ENCODE measurements at places on chromosomes 12 and 14.

DNA sequence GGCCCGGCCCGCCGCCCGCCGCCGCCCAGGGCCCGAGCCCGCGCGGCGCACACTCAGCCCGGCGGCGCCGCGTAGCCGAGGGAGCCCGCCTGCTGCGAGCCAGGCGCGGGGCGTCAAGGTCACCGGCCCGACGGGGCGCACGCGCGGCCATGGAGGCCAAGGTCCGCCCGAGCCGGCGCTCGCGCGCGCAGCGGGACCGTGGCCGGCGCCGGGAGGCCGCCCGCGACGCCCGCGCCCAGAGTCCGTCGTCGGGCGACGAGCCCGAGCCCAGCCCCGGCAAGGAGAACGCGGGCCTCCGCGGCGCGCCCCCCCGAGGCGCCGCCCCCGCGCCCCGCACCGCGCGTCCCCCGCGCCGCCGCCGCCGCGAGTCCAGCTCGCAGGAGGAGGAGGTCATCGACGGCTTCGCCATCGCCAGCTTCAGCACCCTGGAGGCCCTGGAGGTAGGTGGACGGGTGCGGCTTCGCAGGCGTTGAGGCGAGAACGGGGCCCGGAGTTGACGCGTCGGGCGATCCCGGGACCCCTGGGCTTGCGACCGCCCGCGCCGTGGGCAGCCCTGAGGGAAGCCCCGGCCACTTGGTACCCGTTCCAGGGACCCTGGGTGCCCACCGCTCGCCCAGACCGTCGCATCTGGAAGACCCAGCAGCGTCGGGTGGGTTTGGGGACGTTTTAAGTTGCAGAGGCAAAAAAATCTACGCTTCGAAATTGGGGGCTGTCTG, 629 bp downstream of the FBRSL1 start:
- no peak for DNase-seq

DNA sequence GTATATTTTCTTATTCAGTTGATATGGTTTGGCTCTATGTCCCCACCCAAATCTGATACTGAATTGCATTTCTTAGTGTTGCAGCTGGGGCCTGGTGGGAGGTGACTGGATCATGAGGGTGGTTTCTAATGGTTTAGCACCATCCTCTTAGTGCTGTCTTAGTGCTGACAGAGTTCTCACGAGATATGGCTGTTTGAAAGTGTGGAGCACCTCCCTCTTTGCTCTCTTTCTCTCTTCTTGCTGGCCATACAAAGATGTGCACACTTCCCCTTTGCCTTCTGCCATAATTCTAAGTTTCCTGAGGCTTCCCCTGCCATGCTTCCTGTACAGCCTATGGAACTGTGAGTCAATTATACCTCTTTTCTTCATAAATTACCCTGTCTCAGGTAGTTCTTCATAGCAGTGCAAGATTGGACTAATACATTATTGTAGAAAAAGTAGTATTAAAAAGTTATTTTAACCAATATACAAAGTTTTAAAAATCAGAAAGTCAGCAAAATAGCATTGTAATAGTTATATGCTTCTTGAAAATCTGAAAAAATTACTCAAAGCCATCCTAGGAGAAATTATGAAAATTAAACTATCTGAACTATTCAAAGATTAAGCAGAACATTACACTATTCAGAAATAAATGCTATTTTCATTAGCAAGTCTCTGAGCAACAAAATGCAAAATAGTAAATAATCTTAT, 84.1 kb downstream of the PPP1R12A start:
- no peak for DNase-seq

- DNase-seq, result no peak
Measured at GRCh38 chr12:65334521-65334920, 56.0 kb downstream of the MSRB3 start.

DNA sequence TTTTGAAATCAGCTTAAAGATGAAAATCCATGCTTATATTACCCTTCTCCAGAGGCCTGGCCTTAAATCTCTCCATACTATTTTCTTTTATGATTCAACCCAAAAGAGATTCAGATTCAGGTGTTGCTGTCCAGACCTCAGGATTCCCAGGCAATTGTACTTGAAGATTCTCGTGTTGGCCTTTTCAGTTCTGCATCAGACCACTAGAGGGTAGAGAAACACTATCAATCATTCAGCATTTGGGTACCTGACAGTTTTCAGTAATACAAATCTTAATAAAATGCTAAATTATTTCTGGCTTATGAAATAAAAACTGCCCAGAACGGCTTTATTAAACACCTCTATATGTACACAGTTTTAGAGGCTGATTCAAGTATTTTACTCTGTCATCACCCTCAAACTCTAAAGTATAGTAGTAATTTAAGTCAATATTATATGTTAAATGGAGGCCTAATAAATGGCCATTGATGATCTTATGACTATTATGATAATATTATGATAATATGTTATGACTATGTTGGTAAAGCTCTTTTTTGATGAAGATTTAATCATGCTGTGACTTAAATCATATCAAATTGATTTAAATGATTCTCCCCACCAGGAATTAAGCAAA, 301.1 kb downstream of the DUSP6 start:
- DNase-seq, result peak; percentile 81

DNA sequence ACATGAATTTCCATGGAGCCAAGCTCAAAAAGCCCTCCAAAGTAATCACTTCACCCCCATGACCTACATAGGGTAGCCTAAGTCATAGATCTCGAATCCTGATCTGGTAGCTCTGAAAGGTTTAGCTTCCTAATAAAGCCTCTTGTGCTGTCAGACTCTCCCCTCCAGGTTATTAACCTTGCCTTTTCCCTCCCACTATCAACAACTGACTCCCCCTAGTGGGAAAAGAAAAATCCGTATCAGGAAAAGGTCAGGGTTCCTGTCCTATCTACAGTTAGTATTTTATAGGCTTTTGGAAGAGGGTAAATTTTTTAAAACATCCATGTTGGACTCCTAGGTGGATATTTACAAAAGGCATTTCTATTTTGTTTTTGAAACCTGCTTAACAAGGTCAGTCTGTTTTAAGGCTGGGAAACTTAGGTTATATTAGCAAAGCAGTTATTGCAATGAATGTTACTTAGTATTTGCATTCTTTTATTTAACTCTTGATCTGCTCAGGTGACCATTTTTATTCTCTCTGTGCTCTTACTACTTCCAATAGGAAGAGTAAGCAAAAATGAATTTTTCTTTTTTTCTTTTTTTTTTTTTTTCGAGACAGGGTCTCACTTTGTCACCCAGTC, 8.0 kb downstream of the YY1 start:
- DNase-seq, result peak; percentile 75

DNA sequence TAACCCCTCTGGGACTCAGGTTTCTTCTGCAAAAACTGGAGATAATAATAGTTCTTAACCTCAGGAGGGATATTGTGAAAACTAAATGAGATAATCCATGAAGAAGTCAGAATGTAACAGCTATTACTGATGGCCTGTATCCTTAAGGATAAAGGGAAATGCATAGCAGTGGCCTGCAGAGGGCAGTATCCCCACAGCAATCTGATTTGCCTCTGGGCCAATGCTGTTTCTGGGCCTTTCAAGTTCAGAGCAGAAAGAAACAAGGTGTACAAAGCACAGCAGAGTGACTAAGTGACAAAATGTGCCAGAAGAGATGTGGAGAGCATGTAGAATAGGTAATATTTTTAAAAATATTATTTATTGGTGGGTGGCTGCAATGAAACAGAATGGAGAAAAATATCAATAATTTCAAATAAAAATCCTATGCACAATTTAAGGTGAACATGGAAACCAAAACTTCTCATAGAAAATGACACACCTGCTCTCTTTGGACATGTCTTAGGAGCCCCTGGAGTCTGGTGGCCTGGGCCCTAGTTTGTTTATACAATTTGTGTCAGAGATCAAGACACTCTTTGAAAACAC, 90.3 kb downstream of the C12orf75 start:
- DNase-seq, result peak; percentile 16

DNA sequence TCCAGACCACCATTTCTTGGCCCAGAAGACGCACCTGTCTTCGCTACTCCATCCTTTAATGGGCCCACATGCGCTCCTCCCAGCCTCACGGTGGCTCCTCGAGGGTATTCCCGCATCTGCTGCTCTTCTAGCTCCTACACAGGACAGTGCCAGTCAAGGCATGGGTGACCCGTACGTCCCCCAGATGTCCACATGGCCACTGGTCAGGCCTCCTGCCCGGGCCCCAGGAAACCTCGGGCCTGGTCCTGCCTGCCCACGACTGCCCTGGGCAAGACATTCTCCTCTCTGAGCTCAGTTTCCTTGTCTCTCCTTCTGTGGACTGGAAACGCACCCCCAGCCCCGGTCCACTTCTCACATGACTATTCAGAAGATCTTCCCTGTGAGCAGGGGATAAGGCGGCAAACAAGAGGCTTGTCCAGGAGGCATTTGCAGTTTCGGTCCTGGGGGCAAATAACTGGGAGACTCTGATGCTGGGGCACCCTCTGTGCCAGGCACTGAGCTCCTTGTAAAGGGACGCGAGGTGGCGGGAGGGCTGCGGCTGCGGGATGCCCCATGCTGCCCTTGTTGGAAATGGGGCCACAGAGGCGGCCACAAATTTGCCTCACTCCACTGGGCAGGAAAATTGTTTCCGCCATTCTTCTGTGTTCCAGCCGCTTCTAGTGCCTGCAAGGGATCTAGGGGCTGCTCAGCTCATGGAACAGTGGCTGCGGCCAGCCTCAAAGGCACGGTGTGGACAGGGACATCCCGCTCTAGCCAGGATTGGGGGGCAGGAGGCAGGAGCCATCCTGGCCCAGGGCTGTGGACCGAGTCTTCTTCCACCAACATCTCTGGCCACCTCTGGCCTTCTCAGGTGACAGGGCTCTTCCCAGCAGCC, 6.8 kb upstream of the BEGAIN start:
- no peak for DNase-seq

DNA sequence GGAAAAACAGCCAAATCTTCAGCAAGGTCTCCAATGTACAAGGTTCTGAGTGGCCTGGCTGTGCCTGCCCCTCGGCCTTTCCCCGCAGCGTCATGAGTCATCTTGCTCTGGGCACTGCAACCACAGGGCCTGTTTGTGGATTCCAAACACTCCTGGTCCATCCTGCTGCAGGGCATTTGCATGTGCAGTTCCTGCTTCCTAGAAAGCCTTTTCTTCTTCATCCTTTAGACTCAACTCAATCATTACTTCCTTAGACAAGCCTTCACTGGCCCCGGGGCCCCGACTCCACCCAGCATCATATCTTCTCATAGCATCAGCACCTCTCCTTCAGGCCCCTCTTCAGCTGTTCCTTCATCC, 101.8 kb upstream of the EGLN3 start:
- no peak for DNase-seq
